NCI-H1930 (cell line): ENCODE measurements at places on chromosomes 1 and 21.

GRCh38 chr1:233695901-233696300 lies 82.0 kb downstream of the KCNK1 start:
- no peak for DNase-seq

- DNase-seq = no peak
These were observed 1.3 kb downstream of the GPA33 start for GRCh38 chr1:167088746-167089417.

GRCh38 chr1:12435639-12436344 lies 182.2 kb downstream of the DHRS3 start:
- DNase-seq = no peak

GRCh38 chr1:118989006-118989815 lies 1.1 kb upstream of the TBX15 start:
- no peak for DNase-seq

DNA sequence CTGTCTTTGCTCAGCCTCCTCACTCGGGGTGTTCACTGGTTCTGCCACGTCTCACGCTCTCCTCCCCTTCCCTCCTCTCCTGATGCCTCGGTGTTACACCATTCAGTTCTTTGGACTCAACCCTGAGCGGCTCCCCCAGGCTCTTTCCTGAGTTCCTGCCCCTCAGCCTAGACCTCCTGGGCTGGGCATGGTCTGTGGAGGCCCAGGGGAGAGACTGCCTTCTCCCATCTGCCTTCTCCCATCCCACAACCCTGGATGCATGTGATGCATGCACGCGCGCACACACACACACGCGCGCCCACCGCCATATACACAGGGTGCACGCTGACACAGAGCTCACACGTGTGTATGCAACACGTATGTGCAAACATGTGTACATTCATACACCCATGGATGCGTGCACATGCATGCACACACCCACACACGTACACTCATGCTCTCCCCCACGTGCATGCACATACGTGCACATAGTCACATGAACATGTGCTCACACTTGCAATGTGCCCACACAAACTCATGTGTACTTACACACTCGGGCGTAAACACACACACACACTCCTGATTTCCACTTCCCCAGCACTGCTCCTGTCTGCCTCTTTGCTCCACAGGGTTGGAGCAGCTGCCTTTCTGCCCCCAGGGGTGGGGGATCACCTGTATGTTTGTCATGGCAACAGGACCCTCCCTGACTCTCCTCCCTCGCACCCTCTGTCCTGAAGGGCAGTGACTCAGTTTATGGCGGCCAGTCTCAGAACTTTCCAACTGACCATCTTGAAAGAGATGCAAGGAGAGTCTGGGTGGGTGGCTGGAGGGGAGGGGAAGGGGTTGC lies 59.0 kb downstream of the HUNK start:
- no peak for DNase-seq

DNA sequence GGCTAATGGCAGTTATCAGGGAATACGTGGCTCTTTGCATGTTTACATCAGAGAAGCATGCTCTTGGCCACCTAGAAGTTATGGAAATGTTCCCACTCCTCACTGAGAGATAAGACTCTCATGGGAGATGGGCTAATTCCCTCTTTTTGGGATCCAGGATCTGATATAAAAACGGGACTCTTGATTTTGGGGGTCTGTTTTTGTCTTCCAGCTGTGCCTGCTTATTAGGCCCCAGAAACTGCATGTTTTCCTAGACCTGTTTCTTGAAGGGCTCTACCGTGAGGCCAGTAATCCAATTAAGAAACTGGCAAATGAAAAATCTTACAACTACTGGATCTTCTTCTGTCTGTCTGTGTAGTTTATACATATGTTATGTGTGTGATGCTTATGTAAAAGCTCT lies 47.0 kb upstream of the PTCH2 start:
- DNase-seq = no peak
